ENCODE measurements at places on chromosomes 3 and 15.

DNA sequence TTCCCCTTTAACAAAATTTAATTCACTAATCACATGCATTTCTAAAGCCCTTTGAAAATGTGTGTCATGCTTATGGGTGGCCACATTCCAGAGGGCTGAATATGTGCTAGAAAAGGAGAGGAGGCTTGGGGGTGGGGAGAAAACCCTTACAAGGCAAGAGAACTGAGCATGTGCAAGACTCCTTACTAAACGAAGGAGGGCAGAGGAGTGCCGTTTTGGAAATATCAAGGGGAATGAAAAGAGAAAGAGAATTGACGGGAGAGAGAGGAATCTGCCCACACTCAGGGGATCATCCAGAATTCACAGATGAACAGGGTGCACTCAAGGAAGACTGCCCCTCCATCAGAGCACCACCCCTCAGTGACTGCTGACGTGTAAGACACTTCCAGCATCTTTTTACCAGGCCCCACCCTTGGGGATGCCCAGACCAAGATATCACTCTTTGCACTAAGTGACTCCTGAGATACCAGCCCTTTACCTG lies 37.9 kb upstream of the TSC22D2 start:
- H3K27me3 ChIP-seq = no peaks in the 10 kb centered on the region
- no peak overlapping the region for H3K4me3 ChIP-seq
- DNase-seq = peak; percentile 70

GRCh38 chr3:157465741-157466140 lies 29.1 kb downstream of the PTX3 start:
- H3K27ac ChIP-seq = no peak overlapping the region
- no peaks in the 10 kb centered on the region for H3K27me3 ChIP-seq
- H3K4me1 ChIP-seq = peaks cover 2% of the 10 kb centered on the region

DNA sequence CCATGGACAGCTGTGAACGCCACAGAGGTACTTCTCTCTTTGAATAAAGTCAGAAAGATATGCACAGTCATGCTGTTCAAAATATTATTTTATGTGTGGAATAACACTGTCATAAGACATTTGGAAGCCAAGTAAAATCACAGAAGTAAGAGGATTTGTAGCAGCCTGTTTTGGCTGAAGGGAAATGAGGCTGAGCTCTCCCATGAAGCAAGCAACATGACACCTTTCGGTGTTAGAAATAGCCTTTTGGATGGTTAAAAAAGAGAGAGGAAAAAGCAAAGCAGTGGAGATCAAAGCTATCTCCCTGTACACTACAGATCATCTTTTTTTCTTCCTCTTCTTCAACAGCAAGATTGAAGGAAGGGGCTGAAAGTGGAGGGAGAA lies 755.3 kb downstream of the ROBO1 start:
- no peak overlapping the region for H3K4me3 ChIP-seq
- no peaks in the 10 kb centered on the region for H3K36me3 ChIP-seq
- no peaks in the 10 kb centered on the region for H3K27me3 ChIP-seq
- no peak for DNase-seq
- H3K27ac ChIP-seq = no peak overlapping the region

- no peaks in the 10 kb centered on the region for H3K36me3 ChIP-seq
- H3K27ac ChIP-seq = peak overlapping the region; percentile 55
- no peak overlapping the region for H3K4me3 ChIP-seq
- no peaks in the 10 kb centered on the region for H3K27me3 ChIP-seq
- DNase-seq = no peak
These were observed 76.0 kb downstream of the WWTR1 start for GRCh38 chr3:149581681-149582370.

Data from suprapubic skin (tissue), 4 donors.